Esophagus mucosa (tissue), 1 donor: ENCODE measurements at places on chromosomes 6 and 20. TPM values are rescaled to one million over a fixed set of nuclear protein-coding genes. Genes with fewer than 3 reads are reported as not detected.

Gene TTBK1
- not detected for total RNA-seq

GRCh38 chr20:44439318-44439717 lies 36.4 kb upstream of the TTPAL start:
- no peak for ATAC-seq

GRCh38 chr6:88840796-88841539 lies 122.5 kb downstream of the RNGTT start:
- ATAC-seq: no peak

- no peak for ATAC-seq
Measured at GRCh38 chr6:155121699-155122098, 126.6 kb downstream of the TIAM2 start.
